ENCODE measurements at places on chromosomes 1 and 21. TPM values are rescaled to one million over a fixed set of nuclear protein-coding genes. Genes with fewer than 3 reads are reported as not detected.

Gene GPR25
- not detected for total RNA-seq

Gene DR1
- total RNA-seq = 38.7 TPM

Gene PRELP
- 3.2 TPM for total RNA-seq

Gene KCNJ9
- 0.07 TPM for total RNA-seq

Gene KCNH1
- total RNA-seq = 0.34 TPM

Gene USP25
- 88.1 TPM for total RNA-seq

Gene BCAN
- total RNA-seq = 0.78 TPM

Gene TRIM46
- 6.3 TPM for total RNA-seq

Gene PROK1
- total RNA-seq = 0.95 TPM

Gene OR10J1
- not detected for total RNA-seq

Gene F11R
- 114 TPM for total RNA-seq

Gene SLC30A10
- total RNA-seq = 1.6 TPM

Gene PLPPR5
- 0.11 TPM for total RNA-seq

Gene TNFRSF1B
- total RNA-seq = 2.9 TPM

Gene GSTM1
- 48.8 TPM for total RNA-seq

Gene LYPD8
- not detected for total RNA-seq

Gene CD2
- total RNA-seq = not detected

Gene ARHGEF19
- 86.6 TPM for total RNA-seq

Gene CACNA1S
- total RNA-seq = 0.05 TPM

Gene SPRR2A
- total RNA-seq = not detected

Gene DPT
- total RNA-seq = 1.3 TPM

Gene ACTL8
- not detected for total RNA-seq

Gene FALEC
- total RNA-seq = 1.9 TPM

Gene COL11A1
- total RNA-seq = 133 TPM

Gene CHIT1
- total RNA-seq = 0.13 TPM

Gene CORT
- total RNA-seq = 0.89 TPM

Gene MEGF6
- 204 TPM for total RNA-seq

Gene LRRN2
- 3.3 TPM for total RNA-seq

Gene VASH2
- total RNA-seq = 43.8 TPM

Gene PGD
- 167 TPM for total RNA-seq

Gene PLCH2
- 1.7 TPM for total RNA-seq

Gene ZNF683
- total RNA-seq = not detected

Gene HEYL
- total RNA-seq = 5.6 TPM

Gene NUP210L
- total RNA-seq = 0.04 TPM

Gene CFHR1
- total RNA-seq = 0.45 TPM

Gene NUCKS1
- total RNA-seq = 289 TPM

Gene TRMT1L
- total RNA-seq = 16.0 TPM

Gene RPE65
- total RNA-seq = not detected

Gene OXCT2
- total RNA-seq = 0.22 TPM

Gene ZNF648
- total RNA-seq = 0.23 TPM

Gene MSH4
- 0.29 TPM for total RNA-seq

Gene TMEM269
- 0.98 TPM for total RNA-seq

Gene MROH7
- total RNA-seq = 4.3 TPM

Gene ANGPTL7
- not detected for total RNA-seq

Gene TTC34
- 3.5 TPM for total RNA-seq

Gene LRIG2
- total RNA-seq = 29.3 TPM

Gene MYBPH
- not detected for total RNA-seq

Gene IL22RA1
- 0.11 TPM for total RNA-seq

Gene CA14
- total RNA-seq = 3.8 TPM

Gene TNNI3K
- 0.51 TPM for total RNA-seq

Gene IGFN1
- 0.93 TPM for total RNA-seq

Gene GJA5
- 0.62 TPM for total RNA-seq

Gene C1orf53
- total RNA-seq = 4.3 TPM

Gene OVAAL
- total RNA-seq = not detected

Gene CLIC4
- 135 TPM for total RNA-seq

Gene OR2T35
- not detected for total RNA-seq

Gene CELA3A
- total RNA-seq = not detected

Gene THEM5
- not detected for total RNA-seq

Measured in mesothelial cell of epicardium (in vitro differentiated cells).